CD8-positive, alpha-beta memory T cell (primary cell): ENCODE measurements at places on chromosomes 12 and 14. TPM values are rescaled to one million over a fixed set of nuclear protein-coding genes. Genes with fewer than 3 reads are reported as not detected.

DNA sequence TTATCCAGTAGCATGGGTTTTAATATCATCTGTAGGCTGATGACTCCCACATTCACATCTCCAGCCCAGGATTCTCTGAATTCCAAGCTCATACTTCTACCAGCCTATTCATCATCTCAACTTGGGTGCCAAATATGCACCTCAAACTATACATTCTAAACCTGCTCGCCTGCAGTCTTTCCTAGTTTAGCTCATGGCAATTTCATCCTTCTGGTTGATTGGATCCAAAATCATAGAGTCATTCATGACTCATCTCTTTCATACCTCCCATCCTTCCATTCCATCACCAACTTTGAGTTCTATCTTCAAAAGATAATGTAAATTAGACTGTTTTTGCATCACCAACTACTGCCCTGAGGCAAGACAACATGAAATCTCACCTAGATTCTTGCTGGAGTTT lies 99.7 kb upstream of the EGLN3 start:
- no peak for DNase-seq

- DNase-seq = no peak
These were observed 163.2 kb upstream of the CCDC198 start for GRCh38 chr14:57656853-57657252.

Gene RNASE1
- not detected for polyA plus RNA-seq

Gene BMP4
- polyA plus RNA-seq = not detected

- no peak for DNase-seq
These were observed 180.8 kb downstream of the CRADD start for GRCh38 chr12:93857991-93858447.

- peak; percentile 60 for DNase-seq
These were observed 71.3 kb downstream of the ANKRD9 start for GRCh38 chr14:102437997-102438915.
